ENCODE measurements at places on chromosomes 6 and 20.

DNA sequence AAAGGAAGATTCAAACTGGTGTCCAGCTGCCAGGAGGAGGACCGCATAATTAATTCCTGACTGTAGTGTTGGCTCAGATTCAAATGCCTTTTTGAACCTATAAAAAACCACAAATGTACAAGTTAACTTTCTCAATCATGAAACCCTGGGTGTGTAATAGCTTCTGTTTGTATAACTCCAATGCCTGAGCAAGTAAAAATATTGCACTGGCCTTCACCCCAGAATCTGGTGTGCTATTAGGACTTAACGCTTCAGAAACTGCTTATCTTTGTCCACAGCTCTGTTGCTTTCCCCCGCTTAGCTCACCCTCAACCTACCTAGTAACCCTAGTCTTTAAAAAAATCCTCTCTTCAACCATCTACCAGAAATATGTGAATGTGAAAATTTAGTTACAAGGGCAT, 119.1 kb upstream of the MAP7 start:
- no peak for DNase-seq

DNA sequence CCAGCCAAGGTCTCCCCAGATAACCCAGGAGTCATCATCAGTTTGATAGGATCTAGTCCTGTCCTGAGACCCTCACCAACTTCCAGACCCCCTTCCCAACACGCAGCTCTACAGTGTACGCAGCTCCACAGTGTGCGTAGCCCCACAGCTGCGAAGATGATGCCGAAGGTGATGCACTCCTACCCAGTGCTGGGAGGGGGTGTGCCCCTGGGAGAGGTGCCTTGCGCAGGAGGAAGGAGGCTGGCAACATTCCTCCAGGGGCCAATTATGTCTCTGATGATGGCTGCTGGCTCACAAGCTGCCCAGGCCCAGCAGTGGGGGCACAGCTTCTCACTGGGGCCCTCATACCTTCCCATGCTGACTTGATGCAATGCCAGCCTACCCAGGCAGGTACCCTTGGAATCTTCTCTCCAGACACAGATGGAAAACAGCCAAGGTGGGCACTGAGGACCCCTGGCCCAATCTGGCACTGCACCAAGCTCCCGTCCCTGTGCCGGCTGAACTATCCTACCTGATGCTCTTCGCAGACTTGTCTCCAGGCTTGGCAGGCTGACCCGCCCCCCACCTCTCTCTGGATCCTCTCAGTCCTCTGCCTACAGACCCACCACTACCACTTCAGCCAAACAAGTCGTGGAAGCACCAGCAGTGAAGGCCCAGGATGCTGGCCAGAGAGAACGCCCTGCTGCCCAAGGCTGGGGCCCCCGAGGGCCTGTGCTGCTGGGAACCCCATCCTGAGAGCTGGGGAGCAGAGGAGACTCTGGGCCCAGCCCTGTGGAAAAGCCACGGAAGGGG, 1.4 kb downstream of the ZNF512B start:
- no peak for DNase-seq

GRCh38 chr6:41028561-41029412, 10.2 kb downstream of the UNC5CL start:
- DNase-seq: peak; percentile 66

- no peak for DNase-seq
These were observed 37.7 kb upstream of the SLC4A11 start for GRCh38 chr20:3276680-3277015.

DNA sequence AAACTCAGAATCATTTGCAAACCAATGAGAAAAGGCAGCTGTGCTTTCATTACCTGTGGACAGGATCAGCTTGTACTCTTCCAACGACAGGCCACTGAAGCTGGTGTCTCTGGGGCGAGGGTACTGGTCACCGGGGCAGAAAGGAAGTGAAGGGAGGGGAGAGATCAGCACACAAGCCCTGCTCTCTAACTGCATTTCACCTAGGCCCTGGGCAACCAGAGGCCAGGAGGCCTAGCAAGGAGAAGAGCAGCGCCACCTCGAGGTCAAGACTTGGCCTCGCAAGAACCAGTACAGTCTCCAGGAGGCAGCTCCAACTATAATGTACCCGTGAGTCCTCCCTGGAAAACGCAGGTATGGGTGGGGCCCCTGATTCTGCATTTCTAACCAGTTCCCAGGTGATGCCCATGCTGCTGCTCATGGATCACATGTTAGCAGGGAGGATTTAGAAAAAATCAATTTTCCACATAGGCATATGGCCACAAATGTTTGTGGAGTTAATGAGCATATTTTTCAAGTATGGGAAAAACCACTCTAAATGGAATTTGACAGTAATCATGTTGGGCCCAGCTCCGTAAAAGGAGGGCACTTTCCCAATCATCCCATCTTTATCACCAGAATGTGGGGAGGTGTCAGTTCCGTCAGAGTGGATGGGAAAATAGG, 11.0 kb downstream of the UQCC2 start:
- peak; percentile 93 for DNase-seq

DNA sequence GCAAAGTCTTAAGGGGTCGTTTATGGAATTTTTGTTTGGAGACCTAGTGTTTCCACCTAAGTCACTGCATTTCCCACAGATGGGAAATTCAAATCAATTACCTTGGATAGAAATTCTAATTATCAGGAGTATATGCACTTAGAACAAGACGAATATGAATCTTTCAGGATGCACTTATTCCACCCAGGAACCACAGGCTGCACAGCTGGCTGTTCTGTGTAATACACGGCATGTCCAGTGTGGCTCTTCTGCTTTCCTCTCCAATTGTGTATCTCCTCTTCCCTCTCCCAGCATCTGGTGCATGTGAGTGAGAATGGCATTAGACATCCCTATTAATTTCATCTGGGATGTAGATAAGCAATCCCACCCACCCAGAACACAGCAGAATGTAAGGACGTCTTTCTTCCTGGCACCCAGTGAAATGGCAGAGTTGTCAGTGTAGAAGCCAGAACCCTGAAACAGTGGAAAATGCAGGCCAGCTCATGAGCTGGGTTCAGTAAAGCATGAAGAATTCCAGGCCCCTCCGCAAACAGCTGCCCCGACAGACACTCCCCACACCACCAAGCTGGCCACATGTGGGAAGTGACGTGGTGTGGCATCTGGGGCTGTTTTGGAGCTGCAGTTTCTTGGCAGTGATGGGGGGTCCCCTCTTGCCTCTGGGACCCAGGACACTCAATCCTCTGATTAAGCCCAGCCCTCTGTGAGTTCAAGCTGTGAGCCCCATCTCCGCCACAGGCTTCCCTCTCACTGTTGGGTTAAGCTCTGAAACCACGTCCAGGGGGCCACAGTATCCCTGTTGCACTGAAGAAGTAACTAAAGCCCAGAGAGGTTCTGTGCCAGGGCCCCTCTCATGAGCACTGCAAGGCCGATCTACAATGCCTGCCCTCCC, 180.1 kb upstream of the CST7 start:
- DNase-seq: no peak
